Smooth muscle cell of trachea (primary cell): ENCODE measurements at places on chromosomes 1 and 21. TPM values are rescaled to one million over a fixed set of nuclear protein-coding genes. Genes with fewer than 3 reads are reported as not detected.

The AKR7A3 gene
- 0.44 and 1.2 TPM in 2 replicates for total RNA-seq

The TAGLN2 gene
- total RNA-seq, result 318 and 504 TPM in 2 replicates

The S100A14 gene
- total RNA-seq, result 0.33 TPM in 1 of 2 replicates, not detected in the other

The ERICH3 gene
- 0.15 TPM in 1 of 2 replicates, not detected in the other for total RNA-seq

The RAVER2 gene
- 4.6 and 8.1 TPM in 2 replicates for total RNA-seq
